ENCODE measurements at places on chromosomes 3 and 15.

DNA sequence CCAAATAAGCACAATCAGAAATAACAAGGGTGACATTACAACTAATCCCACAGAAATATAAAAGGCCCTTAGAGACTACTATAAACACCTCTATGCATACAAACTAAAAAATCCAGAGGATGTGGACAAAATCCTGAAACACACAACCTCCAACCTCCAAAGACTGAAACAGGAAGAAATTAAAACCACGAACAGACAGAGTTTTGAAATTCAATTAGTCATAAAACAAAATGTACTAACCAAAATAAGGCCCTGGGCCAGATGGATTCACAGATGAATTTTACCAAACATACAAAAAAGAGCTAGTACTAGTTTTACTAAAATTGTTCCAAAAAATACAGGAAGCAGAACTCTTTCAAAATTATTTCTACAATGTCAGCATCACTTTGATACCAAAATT, 1043.6 kb downstream of the DIPK2A start:
- DNase-seq, result no peak

DNA sequence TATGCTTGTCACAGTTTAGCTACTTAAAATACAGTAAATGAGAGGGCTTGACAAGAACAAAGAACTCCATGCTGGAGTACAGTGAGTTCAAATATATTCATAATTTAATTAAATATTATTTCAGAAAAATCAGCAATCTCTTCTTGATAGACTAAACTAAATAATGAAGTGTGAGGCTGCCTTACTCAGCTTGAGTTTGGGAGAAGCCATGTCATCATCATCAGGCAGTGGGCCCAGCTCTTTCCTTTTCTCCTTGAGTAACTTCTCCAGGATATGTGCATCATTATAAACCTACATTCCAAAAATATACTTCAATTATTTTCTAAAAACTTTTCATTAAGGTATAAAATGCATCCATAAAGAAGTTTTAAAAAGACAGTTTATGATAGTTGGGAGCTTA, 70.5 kb downstream of the PBRM1 start:
- no peak for DNase-seq

- no peak for DNase-seq
Observed at GRCh38 chr3:51245867-51246266, 139.2 kb upstream of the MANF start.

DNA sequence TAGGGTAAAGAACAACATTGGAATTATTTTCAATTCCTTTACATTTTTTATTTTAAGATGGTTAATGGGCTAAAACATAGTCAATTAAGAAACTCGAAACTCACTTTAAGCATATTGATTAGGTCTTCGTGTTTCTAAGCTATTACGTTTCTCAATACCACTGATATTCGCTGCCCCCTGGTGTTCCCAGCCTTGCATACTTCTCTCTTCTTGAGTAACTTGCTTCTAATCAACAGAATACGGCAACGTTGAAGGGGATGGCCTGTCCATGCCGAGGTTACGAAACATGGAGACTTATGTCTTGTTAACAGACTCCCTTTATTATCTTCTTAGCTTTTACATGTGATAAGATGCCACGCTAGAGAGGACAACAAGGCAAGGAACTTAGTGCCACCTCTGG, 43.6 kb downstream of the ROBO1 start:
- DNase-seq, result no peak

GRCh38 chr3:39295184-39295775, 15.4 kb upstream of the CX3CR1 start:
- no peak for DNase-seq

DNA sequence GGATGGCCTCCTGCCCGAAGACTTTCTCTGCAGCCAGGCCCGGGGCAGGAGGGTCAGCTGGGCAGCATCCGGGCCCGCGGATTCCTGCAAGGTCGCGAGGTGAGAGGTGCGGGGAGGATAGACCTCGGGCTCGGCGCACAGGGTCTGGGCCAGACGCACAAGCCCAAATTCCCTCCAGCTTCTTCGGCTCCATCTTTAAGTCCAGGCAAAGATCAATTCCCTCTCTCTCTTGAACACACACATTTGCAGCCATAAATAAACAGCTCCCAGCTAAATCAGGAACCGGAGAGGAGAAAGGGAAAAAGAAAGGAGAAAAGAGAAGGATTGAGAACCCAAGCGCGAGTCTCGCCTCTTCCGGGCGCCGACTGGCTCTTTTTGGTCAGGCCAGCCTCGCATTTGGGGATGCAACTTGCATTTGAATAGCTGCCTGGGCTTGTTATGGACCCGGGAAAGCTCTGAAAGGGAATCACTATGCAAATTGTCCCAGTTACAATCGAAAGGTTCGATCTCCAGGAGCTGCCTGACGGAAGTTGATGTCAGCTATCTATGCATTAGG, 14.5 kb upstream of the ONECUT1 start:
- no peak for DNase-seq

DNA sequence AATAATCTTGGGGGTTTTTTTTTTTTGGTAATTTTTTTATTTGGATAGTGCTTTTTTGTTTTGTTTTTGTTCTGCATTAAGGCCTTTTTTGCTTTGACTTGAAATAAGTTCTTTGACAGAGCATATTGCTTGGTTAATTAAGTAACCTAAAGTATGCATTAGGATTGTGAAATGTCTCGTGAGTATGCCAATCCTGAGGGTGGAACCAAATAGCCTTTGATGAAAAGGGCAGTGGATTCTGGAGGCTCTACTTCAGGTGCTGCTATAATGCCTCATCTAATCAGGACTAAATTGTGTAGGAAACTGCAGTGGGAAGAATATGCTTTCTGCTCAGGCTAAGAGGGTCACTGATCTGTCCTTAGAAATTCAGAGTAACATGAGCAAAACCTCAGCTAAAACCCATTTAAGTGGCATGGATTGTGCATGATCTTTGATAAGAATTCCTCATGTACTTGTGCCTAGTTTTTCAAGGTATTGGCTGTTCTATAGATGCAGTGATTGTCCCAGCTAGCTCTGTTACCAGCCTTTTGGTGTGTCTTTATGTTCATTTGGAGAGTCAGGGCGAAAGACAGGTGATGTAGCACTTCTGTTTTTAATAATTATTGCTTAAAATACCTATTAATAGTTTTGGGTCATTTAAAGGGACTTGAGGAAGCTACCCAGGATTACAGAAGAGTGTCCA, 15.4 kb downstream of the CDV3 start:
- DNase-seq, result no peak
